Glutamatergic neuron (in vitro differentiated cells): ENCODE measurements at places on chromosomes 1 and 21.

GRCh38 chr1:34231441-34231840 lies 54.7 kb downstream of the C1orf94 start:
- no peaks in the 10 kb centered on the region for H3K4me1 ChIP-seq
- peaks cover 4% of the 10 kb centered on the region for H3K36me3 ChIP-seq
- no peak overlapping the region for H3K27ac ChIP-seq
- H3K4me3 ChIP-seq = no peak overlapping the region

DNA sequence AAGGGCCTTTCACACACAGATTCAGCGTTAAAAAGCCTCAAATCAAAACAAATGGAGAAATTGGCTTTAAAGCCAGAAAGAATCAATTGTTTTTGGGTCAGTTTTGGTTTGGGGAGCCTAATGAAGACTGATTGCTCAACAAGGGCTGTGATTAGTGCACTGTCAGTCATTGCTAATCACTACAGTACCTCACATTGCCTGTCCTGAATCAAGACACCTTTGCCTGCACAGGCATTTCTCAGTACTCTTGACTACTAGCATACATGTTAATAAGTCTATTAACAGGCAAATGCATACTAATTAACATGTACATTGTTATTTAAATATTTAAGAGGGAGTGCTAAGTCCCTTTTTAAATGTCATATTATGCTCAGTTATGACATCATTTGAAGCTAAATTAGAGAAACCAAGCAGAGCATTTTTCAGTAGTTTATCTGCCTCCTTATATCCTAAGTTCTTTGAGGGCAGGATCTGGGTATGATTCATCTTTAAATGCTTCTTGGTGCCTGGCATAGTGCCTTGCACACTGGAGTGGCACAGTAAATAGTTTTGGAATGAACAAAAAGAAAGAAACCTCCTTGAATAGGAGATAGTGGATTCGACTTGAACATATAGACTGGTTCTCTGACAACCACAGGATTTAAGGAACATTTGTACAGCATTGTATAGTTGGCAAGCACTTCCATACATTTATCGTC lies 25.8 kb upstream of the CCN1 start:
- no peak for DNase-seq
- H3K4me3 ChIP-seq = no peak overlapping the region
- no peaks in the 10 kb centered on the region for H3K4me1 ChIP-seq
- peaks cover 6% of the 10 kb centered on the region for H3K36me3 ChIP-seq

DNA sequence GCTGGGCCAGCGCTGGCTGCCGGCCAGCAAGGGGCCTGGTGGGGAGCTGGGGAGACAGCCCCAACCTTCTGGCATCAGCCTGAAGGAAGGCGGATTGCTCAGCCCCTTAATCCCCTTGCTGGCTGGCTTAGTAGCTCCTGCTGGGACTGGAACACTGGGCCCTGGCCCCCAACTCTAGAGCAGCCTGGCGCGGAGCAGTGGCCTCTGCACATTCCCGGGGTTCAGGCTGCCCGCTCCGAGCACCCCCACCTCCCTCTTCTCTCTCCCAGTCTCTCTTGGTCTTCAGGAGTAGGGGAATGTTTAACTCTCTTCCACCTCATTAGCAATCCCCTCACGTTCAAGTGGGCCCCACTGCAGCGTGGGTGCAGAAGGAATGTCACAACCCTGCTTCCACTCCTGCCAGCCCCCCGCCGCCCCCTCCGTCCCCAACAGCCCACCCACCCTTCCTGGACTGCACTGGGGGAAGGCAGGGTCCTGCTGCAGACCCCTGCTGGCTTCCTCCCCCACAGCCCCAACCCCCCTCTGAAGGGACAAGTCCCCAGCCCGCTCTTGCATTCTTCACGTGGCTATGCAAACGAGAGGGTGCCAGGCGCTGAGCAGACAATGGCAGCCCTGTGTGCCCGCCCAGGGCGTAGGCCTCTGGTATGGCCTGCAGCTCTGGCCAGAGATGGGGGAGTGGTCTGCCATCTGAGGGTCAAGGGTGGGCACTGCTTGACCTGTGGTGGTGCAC lies 980 bp upstream of the CLDN19 start:
- H3K4me3 ChIP-seq = no peak overlapping the region
- H3K36me3 ChIP-seq = peaks cover 7% of the 10 kb centered on the region
- DNase-seq = no peak
- peaks cover 8% of the 10 kb centered on the region for H3K4me1 ChIP-seq

DNA sequence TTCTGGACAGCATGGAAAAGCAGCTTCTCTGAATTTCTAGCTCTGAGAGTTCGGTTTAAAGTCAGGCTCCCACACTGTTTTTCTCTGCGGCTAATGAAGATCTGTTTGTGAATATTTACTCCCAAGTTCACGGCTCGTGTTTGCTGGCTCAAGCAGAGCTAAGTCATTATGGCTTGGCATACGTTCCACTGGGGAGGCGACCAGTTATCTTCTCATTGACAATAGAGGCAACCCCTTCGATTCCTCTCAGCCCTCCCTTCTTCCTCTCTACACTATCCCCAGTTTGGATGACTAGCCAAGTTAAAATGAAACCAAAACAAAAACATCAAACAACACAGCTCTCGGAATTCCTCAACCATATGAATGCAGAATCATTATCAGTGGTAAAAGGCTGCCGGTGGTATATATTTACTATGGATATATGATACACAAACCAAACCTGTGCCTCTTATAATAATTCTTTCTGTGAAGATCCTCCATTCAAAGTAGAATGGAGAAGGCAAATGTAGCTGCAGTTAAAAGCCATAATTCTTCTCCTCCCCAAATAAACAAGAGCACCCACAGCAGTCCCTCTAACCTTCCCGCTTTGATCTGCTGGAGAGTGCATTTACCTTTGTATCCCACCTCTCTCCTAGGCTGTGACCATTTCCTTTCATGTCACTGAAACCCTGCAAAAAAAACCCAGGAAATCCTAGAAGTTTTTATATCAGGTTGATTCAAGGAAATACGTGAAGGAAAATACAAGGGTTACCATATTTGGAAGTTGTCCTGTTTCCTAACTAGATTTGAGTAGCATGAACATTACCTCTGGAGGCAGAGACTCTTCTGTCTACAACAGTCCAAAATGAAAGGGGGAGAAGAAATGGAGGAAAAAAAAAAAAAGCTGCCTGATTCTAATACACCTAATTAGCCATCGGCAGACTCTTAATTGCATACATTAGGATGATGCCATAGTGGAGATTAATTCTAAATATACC lies 108.3 kb upstream of the USH2A start:
- no peak for DNase-seq
- no peaks in the 10 kb centered on the region for H3K27me3 ChIP-seq
- no peaks in the 10 kb centered on the region for H3K36me3 ChIP-seq
- H3K4me3 ChIP-seq = no peak overlapping the region
- H3K4me1 ChIP-seq = no peaks in the 10 kb centered on the region

- DNase-seq = no peak
- H3K27me3 ChIP-seq = peaks cover 5% of the 10 kb centered on the region
- H3K4me1 ChIP-seq = no peaks in the 10 kb centered on the region
These were observed 40.0 kb downstream of the CLDN17 start for GRCh38 chr21:30126576-30126975.

GRCh38 chr1:3896396-3897000 lies 3.6 kb downstream of the C1orf174 start:
- peaks cover 8% of the 10 kb centered on the region for H3K27me3 ChIP-seq
- DNase-seq = no peak
- H3K4me1 ChIP-seq = peaks cover 6% of the 10 kb centered on the region
- H3K4me3 ChIP-seq = no peak overlapping the region

GRCh38 chr1:234368320-234369032 lies 4.8 kb upstream of the COA6 start:
- H3K27me3 ChIP-seq = no peaks in the 10 kb centered on the region
- no peak for DNase-seq
- no peaks in the 10 kb centered on the region for H3K36me3 ChIP-seq
- H3K27ac ChIP-seq = no peak overlapping the region

- no peak for DNase-seq
- peak overlapping the region; percentile 55 for H3K27ac ChIP-seq
- peaks cover 10% of the 10 kb centered on the region for H3K4me1 ChIP-seq
- H3K36me3 ChIP-seq = peaks cover 4% of the 10 kb centered on the region
- H3K4me3 ChIP-seq = peak overlapping the region; percentile 96
- peaks cover 4% of the 10 kb centered on the region for H3K27me3 ChIP-seq
These were observed 1.9 kb downstream of the PSMB4 start for GRCh38 chr1:151401125-151401788.

GRCh38 chr1:201754353-201754752 lies 74.6 kb upstream of the IPO9 start:
- H3K27ac ChIP-seq = no peak overlapping the region
- no peak overlapping the region for H3K4me3 ChIP-seq
- no peak for DNase-seq
- H3K4me1 ChIP-seq = peaks cover 43% of the 10 kb centered on the region
- no peaks in the 10 kb centered on the region for H3K36me3 ChIP-seq
- no peaks in the 10 kb centered on the region for H3K27me3 ChIP-seq

DNA sequence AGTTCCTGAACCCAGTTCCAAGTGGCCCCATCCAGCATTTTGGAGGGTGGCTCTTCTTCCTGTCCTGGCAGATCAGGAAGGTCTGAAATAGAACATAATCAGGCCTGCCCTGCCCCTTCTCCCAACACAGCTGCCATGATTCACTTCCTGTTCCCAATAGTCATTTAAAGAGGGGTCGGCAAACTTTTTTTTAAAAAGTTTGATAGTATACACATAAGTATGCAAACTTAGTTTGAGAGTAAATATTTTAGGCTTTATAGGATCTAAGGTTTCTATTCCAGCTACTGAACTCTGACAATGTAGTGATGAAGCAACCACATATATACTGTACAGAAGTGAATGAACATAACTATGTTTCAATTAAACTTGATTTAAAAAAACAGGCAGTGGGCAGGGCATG lies 66.4 kb downstream of the LUZP1 start:
- no peak overlapping the region for H3K27ac ChIP-seq
- no peak for DNase-seq
- peaks cover 4% of the 10 kb centered on the region for H3K27me3 ChIP-seq

DNA sequence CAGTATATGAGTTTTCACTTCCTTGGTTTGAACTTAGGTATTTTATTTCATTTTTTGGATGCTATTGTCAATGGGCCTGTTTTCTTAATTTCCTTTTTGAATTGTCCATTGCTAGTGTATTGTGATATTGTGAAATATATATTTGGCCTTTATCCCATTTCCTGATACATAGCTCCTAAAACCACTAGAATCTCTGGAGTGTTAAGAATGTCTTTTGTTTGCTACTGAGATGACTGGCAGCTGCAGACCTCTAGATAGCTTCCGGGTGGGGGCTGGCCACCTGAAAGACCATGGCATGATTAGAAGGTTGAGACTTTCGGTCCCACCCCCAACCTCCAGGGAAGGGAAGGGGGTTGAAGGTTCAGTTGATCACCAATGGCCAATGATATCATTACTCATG lies 245.4 kb downstream of the KCNJ6 start:
- peaks cover 5% of the 10 kb centered on the region for H3K36me3 ChIP-seq
- peaks cover 10% of the 10 kb centered on the region for H3K27me3 ChIP-seq
- H3K4me3 ChIP-seq = no peak overlapping the region
- H3K27ac ChIP-seq = no peak overlapping the region
- H3K4me1 ChIP-seq = peaks cover 14% of the 10 kb centered on the region
- no peak for DNase-seq
